Spinal cord (tissue), 10 donors: ENCODE measurements at places on chromosomes 1 and 21. TPM values are rescaled to one million over a fixed set of nuclear protein-coding genes. Genes with fewer than 3 reads are reported as not detected.

VHLL gene
- 0.38 TPM for polyA plus RNA-seq

MAEL gene
- 2.9 TPM for polyA plus RNA-seq

BSND gene
- polyA plus RNA-seq: 0.06 TPM

ATPAF1 gene
- 82.5 TPM for polyA plus RNA-seq

CR1L gene
- 0.95 TPM for polyA plus RNA-seq
